ENCODE measurements at places on chromosomes 12 and 14.
A peak's percentile ranks its signal among the peaks of the same experiment; 100 is the strongest.

GRCh38 chr12:57888409-57889157 is 42.1 kb upstream of the CTDSP2 start:
- no peak for DNase-seq

- DNase-seq, result no peak
Observed at GRCh38 chr12:96698521-96698920, 208.5 kb upstream of the NEDD1 start.

DNA sequence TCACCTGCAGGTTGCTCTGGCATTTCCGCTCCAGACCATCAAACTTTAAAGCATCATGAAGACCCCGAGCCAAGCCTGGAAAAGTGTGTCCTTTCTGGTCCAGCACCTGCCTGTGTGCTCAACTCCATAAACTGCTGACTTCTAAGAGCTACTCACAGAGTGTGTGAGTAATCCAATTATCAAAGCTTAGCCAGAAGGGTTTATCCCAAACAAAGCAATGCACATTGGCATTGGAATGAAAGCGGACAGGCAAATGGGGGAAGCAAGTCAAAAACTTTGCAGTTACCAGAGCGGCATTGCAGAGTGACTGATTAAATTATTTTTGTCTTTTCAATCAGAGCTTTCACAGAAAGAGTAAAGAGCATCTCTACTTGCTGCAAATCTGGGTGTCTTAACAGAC is 1262.4 kb upstream of the SEL1L start:
- no peak for DNase-seq

DNA sequence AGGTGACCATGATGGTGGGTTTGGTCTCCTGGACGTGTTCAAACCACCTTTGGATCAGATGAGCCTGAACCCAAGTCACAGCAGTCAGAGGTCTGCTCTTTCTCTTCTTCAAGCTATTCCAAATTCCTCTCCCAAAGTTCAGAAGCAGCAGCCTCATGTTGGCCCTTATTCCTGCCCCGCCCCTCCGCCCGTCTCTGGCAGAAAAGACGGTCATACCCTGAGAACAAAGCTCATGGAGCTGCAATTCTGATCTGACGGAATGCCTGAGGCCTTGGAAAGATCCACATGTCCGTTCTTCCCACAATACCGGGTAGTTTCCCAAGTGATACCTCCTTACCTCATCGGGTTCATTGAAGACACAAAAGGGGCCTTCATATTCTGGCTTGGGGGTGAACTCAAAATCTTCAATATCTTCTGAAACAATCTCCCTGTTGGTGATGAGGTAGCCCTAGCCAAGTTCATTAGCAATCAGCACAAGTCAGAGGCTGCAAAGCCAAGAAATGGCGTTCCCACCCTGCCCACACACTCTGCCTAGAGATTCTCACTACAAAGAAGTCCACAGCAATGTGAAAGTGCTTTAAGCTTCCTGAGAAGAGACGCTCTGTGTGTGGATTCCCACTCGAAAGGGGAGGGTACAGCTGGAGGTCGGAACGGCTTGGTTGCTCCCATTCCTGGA is 11.2 kb downstream of the POLE start:
- no peak for DNase-seq

DNA sequence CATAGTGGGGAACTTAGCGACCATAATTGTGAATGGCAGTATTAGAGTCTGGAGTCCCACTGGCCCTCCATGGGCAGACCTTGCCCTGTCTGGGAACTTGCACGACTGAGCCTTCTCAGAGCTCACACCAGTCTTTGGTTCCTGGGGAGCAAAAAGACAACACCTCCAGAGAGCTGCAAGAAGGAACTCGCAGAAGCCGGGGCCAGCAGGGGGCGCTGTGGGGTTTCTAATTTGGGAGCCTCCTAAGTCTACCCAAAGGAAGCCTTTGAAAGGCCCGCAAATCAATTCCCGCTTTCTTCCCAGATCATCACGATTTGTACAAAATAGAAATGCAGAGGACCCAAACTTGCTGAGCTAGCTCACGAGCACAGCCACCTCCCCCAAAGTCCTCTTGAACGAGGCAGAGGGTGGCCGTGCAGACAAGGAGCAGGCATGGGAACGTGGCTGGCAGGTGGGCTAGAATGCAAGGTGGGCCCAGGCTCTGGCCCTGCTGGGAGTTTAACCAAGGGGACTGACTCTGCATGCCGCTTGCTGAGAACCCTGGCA is 46.3 kb upstream of the FBXO21 start:
- DNase-seq, result peak; percentile 34

DNA sequence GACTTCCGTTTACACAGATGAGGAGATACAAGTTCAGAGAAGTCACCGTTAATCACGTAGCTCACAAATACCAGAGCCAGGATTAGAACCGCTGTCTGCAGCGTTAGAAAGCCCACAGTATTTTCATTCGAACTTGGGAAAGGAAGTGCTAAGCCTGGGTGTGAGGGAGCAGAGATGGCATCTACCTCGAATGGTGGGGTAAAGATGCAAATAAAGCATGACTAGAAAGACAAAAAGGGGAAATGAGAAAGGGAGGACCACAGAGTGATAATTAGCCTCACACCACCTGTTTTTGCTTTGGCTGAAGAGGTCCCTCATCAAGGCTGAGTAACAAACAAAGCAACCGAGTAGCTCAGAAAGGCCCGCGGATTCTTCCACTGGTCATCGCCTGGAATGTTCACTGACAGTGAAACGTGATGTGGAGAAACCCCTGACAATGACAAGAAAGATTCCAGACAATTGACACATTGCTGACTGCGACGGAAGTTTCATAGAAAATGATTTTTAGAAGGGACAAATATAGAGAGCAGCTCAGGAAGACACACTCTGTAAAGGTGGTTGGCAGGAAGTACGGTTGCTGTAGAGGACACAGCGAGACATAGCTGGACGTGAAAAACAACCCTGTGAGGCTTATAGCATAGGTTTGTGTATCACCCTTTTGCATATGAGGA is 31.5 kb upstream of the BHLHE41 start:
- no peak for DNase-seq

GRCh38 chr14:94056579-94057308 is 24.3 kb downstream of the DDX24 start:
- no peak for DNase-seq

- no peak for DNase-seq
Observed at GRCh38 chr14:86532219-86532618, 1002.3 kb downstream of the FLRT2 start.

DNA sequence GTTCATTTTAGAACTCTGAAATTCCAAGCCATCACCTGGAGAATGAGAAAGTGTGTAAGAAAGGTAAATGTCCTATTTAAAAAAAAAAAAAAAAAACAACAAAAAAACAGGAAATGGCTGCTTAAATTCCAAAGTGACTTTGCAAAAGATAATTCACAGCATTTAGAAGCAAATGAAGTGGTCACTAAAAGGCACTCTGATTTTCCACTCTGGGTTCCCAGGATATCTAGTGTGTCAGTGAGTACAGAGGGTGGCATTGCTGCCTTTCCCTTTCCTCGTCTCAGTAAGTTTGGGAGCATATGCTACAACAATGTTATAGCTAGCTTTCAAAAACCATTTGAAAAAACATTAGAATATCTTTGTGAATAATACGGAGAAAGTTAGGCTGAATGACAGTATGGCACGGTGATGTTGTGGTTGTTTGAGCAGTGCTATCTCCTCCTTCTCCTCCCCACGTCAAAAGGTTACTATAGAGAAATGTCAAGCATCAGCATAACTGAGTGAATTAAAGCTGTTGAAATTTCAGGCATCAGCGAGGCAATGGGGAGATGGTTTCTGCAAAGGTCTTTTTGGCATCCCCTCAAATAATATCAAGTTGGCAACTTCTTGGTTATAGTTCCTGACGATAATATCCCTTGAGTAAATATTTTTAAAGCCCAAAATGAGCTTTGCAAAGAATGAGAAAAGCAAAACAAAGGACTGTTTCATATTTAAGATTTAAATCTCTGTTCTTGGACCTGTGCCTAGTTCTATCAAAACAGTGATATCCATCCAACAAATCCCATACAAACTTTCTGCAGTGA is 164.5 kb upstream of the E2F7 start:
- no peak for DNase-seq

- DNase-seq, result no peak
Observed at GRCh38 chr12:38515912-38516311, 199.3 kb downstream of the ALG10B start.

- DNase-seq, result no peak
Observed at GRCh38 chr12:32198555-32198954, 91.9 kb downstream of the BICD1 start.

- DNase-seq, result no peak
Observed at GRCh38 chr14:74552623-74553022, 59.1 kb downstream of the ISCA2 start.

DNA sequence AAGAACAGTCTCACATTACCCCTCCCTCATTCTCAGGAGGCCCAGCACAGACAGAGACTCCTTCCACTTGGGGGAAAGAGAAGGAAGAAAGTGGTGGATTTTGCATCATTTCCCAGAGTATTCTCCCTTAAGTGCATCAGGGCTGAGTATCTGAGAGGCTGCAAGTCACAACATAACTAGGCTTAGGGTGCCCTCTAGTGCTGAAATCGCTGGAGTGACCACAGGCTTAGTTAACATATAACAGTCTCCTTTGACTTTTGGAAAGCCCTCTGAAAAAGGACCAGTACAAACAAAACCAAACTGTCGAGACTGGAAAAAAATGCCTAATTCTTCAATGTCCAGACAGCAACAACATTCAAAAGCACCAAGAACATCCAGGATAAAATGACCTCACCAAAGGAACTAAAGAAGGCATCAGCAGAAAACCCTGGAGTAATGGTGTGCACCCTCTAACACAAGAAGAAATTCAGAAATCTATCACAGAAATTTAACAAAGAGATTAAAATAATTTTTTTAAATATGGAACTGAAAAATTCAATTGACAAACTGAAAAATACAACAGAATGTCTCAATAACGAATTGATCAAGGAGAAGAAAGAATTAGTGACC is 412.3 kb downstream of the RPS29 start:
- DNase-seq, result no peak

DNA sequence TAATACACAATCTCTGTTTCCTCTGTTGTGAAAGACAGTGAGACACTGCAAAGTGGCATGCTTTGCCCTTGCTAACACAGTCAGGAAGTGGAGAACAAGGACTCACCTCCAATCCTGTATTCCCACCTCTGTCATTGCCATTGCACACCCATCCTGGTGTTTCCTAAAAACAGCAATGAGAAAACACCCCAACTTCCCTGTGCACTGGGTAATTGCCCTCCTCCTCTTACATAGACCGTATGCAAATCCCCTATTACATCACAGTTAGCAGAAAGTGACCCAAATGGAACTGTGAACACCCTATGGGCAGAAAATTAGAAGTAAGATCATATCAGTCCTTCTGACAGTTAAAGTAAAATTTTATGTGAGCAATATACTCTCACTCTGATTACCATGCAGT is 355.5 kb downstream of the BCL11B start:
- no peak for DNase-seq

- DNase-seq, result no peak
Observed at GRCh38 chr12:2431810-2432209, 363.0 kb upstream of the FKBP4 start.

GRCh38 chr12:132734206-132734605 is 23.6 kb downstream of the PGAM5 start:
- no peak for DNase-seq

DNA sequence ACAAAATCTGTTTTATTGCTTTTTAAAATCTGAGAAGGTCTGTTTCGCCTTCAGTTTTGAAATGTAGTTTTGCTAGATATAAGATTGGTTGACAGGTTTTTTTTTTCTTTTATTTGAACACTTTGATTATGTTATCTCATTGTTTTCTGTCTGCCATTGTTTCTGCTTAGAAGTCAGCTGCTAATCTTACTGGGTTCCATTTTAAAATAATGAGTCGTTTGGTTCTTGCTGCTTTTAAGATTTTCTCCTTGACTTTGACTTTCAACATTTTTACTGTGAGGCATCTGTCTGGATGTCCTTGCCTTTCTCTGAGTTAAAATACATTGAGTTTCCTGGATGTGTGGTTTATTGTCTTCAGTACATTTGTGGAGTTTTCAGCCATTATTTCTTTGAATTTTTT is 56.7 kb downstream of the ADIPOR2 start:
- DNase-seq, result no peak

GRCh38 chr14:68191567-68192321 is 372.2 kb downstream of the RAD51B start:
- no peak for DNase-seq

DNA sequence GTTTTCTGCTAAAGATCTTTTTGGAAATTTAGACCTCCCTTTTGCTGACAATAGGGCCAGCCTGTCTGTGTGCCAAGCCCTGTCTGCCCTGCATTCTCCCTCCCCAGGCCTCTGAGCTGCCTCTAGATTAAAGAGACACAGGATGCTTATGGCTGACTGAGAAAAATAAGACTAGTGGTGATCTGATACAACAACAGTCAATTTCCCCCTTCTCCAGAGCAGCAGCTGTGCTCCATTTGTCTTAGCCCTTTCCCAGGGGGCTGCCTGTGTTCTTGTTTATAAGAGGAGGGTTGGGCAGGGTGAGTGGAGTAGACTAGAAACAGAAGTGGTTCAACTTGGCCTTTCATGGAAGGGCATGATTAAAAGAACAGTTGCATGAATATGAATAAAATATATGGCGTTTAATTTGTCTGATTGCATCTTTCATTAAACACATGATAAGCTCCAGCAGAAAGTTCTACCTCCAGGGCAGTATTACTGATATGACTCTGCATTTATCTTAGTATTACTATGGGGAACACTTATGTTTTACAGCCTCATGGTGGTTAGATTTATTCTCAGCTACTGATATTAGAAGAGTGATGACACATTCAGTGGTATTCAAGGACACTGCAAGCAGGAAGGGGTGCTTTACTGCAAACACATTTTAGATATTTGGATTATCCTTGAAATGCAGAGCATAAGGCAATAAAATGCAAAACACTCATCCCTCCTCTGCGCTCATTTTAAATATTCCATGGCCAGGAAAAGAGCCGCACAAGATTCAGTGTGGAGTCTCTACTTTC is 150.2 kb upstream of the CLEC14A start:
- no peak for DNase-seq

GRCh38 chr12:88063375-88063774 is 34.2 kb upstream of the C12orf50 start:
- no peak for DNase-seq

DNA sequence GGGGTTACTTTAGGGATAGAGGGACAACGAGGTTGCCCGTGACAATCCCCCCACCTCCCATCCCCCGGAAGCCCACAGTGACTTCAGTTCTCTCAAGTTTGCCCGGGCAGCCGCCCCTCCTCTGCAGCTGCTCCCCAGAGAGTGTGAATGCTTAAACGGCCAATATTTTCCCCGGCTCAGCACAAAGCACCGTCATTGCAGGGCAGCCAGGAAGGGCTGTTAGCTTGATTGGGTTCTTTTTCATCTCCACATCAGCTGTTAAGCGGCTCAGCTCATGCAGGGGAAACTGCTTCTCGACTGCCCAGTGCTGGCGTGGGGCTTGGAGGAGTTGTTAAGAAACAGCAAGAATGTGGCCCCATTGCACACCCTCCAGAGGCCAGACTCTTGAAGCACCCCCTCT is 120.5 kb upstream of the NCOR2 start:
- no peak for DNase-seq

GRCh38 chr12:125683748-125684381 is 618.6 kb downstream of the AACS start:
- DNase-seq, result no peak
